Stimulated activated CD8-positive, alpha-beta memory T cell treated with anti-CD3 and anti-CD28 coated beads, Interleukin-2, amount 100 ng/mL, for 48 hours (primary cell): ENCODE measurements at places on chromosomes 11 and 22.
A peak's percentile ranks its signal among the peaks of the same experiment; 100 is the strongest.

GRCh38 chr11:77090373-77091111 lies 12.1 kb upstream of the OMP start:
- no peak for DNase-seq

DNA sequence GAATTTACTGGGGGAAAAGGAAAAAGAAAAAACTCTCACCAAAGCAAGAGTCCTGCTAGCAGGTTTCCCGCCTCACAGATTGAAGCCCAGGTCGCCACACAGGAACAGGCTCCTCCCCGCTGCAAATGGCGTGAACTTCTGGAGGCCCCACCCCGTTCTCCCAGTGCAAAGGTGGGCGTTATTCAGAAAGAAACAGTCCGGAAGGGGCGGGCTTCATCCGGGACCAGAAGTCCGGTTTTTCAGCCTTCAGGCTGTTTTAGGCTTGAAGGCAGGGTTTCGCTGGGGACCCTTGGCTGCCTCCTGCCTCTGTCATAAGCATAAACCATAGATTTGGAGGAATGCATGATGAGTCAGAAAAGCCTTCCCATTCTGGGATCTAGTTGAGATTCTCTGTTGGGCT lies 148.3 kb upstream of the POU2AF2 start:
- no peak for DNase-seq

DNA sequence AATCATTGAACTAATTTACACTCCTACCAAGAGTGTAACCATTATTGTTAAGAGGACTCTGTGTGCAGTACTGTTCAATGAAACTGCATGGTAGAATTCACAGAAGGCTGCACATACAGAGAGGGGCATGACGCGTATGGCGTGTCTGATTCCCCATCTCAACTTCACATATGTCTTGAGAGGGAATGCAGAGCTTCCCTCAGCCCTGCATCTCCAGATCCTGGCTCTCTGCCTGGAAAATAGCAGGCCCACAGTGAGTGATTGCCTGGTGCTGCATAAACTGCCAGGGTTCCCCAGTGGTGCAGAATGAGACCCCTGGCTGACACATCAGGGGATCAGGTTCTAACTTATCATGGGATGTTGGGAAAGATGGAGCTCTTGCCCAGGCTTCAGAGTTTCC lies 260.2 kb upstream of the ISX start:
- no peak for DNase-seq

- DNase-seq = no peak
Observed at GRCh38 chr11:34344768-34345539, 12.9 kb downstream of the ABTB2 start.

- no peak for DNase-seq
Observed at GRCh38 chr11:82750643-82751139, 17.0 kb upstream of the FAM181B start.

DNA sequence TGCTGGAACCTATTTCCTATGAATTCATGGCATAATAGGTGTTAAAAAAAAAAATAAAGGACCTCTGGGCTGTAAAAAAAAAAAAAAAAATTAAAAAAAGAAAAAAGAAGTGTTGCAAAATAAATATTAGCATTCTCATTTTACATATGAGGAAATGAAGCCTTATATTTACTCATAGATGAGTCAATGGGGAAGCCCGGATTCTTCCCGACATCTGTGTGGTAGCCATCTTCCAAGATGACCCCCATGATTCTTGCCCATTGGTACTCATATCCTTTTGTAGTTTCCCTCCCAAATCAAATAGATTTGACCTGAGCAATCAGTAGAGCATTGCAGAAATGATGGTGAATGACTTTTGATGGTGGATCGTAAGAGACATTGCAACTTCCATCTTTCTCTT lies 3.0 kb upstream of the SWAP70 start:
- DNase-seq = no peak

- no peak for DNase-seq
Observed at GRCh38 chr11:74366576-74366975, 31.7 kb downstream of the PGM2L1 start.

DNA sequence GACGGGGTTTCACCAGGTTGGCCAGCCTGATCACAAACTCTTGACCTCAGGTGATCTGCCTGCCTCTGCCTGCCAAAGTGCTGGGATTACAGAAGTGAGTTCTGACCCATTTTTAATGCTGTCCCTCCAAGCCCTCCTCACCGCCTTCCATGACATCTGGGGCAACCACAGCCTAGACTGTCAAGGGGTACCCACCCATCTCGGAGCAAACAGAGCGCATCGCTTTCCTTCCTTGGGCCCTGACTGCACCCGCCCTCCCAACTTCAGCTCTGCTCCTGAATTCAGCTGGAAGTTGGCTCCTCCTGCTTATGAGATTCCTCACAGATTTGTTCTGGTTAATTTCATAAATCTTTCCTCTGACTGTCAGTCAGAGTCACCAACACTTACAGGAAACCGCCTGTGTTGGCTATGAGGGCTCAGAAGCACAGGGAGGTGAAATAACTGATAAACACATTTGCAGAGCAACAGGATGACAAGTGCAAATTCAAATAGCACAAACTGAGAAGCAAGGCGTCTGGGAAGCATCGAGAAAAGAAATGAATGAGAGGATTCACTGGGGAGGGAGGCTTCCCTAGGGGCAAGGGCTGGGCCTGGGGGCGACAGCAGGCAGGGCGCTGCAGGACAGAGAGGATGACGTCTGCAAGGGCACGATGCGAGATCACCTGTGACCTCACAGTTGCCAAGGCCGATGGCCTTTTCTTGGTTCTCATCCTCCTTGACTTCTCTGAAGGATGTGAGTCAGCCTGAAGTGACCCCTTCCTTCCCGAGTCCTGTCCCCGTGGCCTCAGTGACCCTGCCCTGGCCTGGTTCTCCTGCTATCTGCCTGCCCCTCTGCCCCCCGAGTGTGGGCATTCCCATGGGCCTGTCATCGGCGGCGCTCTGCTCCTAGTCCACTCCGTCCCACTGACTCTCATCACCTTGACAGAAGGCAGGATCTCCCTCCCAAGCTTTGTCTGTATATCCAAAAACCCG lies 6.1 kb downstream of the IFT27 start:
- DNase-seq = no peak

- no peak for DNase-seq
Observed at GRCh38 chr11:23192256-23192655, 332.0 kb upstream of the CCDC179 start.

GRCh38 chr22:33381531-33382406 lies 323.6 kb upstream of the SYN3 start:
- DNase-seq = no peak

DNA sequence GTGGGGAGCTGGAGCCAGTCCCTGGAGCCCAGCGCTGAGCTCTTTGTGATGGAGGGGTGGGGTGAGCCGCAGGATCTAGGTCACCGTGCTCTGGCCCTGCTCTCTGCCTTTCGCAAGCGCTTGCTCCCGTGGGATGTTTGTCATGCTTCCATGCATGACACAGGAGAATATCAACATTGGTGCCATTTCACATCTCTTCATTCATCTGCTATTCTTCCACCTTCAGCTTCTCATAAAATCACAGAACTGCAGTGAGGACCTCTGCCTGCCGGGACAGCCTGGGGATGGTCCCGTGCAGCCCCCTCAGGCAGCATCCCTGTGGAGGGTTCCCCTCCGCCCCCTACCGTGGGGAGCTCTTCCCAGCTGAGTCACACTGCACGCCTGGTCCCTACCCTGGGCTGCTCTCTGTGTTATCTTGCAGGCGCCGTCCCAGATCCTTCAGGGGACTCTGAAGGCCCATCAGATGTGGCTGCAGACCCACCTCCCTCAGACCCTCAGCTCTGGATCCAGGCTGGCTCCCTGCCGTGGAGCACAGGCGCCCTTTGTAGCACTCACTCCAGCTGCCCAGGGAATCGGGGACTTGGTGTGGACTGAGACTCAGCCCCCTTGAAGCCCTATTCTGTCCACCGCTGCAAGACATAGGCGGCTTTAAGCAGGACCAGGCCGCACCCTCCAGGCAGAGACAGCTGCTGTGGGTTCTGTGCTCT lies 5.1 kb upstream of the SEPTIN5 start:
- DNase-seq = no peak

DNA sequence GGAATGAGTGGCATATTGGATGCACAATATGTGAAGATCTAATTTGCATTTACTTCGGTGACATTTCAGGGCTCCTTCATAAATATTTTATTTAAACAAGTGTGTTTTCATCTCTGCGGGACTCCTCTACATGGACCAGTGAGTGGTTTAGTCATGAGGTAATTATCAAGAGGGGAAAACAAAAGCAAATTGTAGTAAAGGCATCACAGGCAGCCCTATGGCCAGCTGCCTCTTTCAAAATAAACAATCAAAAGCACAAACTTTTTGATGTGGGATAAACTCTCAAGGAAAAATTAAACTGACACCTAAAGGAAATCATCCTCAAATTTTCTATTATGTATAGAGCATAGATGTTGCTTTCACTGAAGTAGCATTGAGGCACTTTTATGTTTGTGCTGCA lies 6.0 kb downstream of the SYT9 start:
- no peak for DNase-seq

DNA sequence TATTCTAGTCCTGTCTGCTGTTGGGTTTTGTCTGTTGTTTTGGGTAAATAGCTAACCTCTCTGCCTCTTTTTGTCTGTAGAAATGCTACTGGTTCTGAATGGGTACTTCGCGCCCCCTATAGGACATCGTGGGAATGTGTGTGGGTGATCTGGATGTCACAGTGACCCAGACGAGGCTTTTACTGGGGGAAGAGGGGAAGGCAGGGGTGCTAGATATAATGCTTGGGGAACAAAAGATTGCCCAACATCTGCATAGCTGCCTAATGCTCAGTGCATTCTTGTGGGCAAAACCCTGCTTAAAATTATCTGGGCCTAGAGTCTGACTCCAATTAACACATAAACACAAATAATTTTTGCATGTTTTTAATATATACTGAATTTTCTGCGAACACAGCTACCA lies 57.7 kb downstream of the BMAL1 start:
- DNase-seq = peak; percentile 23

DNA sequence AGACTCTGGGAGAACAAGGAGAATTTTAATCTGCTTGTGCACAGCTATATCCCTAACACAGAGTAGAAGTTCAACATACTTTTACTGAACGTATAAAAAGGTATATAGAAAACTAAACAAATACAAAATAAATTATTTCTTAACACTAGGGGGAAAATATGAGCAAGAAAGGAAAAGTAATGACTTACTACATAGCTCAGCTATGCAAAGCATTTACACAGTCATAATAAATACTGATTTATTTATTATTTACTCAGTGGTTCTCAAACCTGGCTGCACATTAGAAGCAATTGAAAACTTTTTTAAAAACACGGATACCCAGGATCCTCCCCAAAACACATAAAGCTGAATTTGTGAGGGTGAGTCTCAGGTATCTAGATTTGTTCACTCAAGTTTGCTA lies 182.5 kb downstream of the TTC28 start:
- DNase-seq = no peak

DNA sequence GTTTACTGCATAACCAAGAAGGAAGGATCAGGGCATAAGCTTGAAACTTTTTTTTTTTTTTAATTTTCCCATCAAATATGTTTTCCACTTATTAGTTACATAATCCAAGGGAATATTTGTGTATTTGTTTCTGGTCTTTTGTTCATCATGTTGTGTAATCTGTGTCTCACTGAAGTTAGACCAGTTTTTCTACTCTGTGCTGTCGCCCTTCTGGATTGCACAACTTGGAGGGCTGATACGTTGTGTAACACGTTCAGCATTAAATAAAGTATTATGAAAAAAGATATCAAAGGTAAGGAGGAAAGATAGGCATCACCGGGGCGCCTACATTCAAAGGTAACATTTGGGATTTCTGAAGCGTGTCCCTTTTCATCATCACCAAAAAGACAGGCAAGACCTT lies 3.3 kb upstream of the E2F8 start:
- no peak for DNase-seq

GRCh38 chr11:110433393-110434333 lies 3.9 kb downstream of the FDX1 start:
- no peak for DNase-seq

- no peak for DNase-seq
Observed at GRCh38 chr22:22479999-22480532, 28.5 kb downstream of the ZNF280B start.

- no peak for DNase-seq
Observed at GRCh38 chr22:34608540-34609115, 457.3 kb upstream of the ISX start.

- no peak for DNase-seq
Observed at GRCh38 chr11:109821511-109821910, 271.7 kb upstream of the ZC3H12C start.

- no peak for DNase-seq
Observed at GRCh38 chr11:93032580-93032979, 63.1 kb downstream of the MTNR1B start.

GRCh38 chr11:1750840-1751530 lies 590 bp upstream of the IFITM10 start:
- DNase-seq = no peak

- no peak for DNase-seq
Observed at GRCh38 chr11:36363361-36364268, 67.5 kb downstream of the PRR5L start.

DNA sequence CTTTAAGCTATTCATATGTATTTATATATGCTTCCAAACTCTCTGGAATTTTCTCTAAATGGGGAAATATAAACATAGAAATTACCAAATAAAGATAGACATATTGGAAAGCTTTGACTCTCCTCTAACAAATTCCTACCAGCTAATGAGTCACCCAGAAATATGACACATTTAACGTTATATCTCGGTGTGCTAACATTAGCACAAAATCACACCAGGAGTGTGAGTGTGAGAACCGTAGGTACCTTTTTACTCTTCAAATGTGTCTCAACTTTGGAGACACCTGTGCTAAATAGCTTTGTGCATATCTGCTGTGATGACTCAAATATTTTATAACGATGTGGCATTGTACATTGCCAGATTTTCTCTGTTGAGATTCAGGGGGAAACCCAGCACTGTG lies 714.4 kb downstream of the METTL15 start:
- DNase-seq = no peak

DNA sequence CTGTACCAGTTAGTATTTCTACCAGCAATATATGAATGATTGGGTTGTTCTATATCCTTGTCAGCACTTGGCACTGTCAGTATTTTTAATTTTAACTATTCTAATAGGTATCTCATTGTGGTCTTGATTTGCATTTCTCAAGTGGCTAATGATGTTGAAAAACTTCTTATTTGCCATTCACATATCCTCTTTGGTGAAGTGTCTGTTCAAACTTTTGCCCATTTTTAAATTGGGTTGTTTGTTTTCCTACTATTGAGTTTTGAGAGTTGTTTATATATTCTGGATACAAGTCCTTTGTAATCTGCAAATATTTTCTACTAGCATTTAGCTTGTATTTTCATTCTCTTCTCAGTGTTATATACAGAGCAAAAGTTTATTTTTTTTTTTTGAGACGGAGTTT lies 82.1 kb downstream of the CSTPP1 start:
- DNase-seq = no peak
